ENCODE measurements at places on chromosomes 5 and 9.

GRCh38 chr5:144198386-144198785 is 27.7 kb downstream of the KCTD16 start:
- DNase-seq, result no peak

GRCh38 chr9:92736563-92737215 is 27.9 kb downstream of the BICD2 start:
- no peak for DNase-seq

- no peak for DNase-seq
These were observed 507.0 kb upstream of the PTGER4 start for GRCh38 chr5:40172721-40173120.

DNA sequence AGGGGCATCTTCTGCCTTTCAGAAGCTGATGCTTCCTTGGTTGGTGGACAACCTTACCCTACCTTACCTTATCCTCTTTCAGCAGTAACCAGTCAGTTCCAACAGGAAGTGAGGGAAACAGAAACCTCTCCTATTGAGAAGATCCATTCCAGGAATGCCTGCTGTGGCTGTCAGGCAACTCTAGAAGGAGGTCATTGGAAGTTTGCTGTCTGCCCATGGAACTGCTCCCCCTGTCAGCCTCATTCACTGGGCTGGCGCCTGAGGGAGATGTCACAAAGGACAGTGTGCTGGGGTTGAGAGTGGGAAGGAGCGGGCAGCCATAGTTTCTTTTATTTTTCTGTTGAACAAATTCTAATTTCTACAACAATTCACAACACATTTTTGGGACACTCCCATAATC is 54.7 kb downstream of the IRX1 start:
- no peak for DNase-seq

DNA sequence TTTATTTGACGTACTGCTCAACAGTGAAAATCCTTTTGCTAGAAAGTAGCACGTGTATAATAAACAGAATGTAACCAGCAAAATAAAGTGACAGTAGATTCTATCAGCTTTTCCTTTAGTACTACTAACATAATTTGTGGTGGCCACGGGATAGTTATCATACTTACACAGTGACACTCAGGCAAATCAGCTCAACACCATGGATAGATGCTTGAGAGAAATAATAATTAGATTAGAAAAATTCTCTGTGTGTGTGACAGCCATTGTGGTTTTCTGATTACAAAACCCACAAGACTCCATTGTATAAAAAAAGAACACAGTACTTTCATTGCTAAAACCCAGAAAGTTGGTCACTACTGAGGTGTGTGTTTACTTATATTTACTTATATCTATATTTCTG is 101.1 kb downstream of the MUSK start:
- no peak for DNase-seq

DNA sequence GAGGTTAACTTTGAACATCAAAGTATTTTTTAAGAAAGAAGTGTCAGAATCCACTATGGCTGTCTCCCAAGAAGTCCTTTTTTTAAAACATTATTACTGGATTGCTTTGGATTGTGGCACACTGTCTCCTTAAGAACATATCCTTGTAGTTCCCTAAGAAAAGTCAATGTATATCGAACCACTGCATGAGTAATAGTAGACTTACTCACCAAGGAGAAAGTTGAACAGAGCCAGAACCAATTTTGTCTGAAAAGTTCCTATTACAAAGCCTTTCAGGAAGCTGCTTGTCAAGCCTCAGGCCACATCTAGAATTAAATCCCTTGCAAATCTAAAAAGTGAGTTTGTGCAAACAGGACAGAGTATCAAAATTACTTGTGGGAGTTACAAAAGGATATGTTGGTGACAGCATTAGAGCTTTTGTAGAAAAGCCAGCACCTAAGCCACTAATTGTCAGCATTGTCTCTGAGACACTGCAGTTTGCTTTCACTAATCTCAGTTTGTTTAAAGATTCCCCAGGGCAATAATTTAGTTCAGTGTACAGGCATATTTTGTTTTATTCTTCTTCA is 195.4 kb downstream of the MPDZ start:
- DNase-seq, result no peak

Data from NCI-H1092 treated with DMSO at 0.1 percent for 48 hours (cell line).